IPS DF 6.9 (cell line): ENCODE measurements at places on chromosomes 1 and 21.

DNA sequence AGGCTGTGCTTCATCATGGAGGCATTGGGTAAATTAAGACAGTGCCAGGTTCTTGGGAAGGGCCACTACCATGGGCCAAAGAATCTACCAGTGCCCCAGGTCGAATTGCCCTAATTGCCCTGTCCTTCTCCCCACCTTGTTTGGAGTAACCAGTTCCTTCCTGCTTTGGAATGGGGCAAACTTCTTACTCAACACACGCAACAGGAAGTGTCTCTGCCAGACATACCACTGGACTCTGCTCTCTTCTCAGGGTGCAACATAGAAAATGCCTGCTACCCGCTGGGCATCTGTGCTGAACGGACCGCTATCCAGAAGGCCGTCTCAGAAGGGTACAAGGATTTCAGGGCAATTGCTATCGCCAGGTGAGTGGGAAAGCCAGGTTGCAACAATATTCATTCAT, 15.8 kb downstream of the CDA start:
- no peak overlapping the region for H3K27ac ChIP-seq
- no peaks in the 10 kb centered on the region for H3K4me1 ChIP-seq
- no peaks in the 10 kb centered on the region for H3K27me3 ChIP-seq
- H3K4me3 ChIP-seq = no peak overlapping the region
- no peaks in the 10 kb centered on the region for H3K36me3 ChIP-seq
- no peak for DNase-seq

GRCh38 chr1:111690306-111690617, 48.9 kb downstream of the INKA2 start:
- no peaks in the 10 kb centered on the region for H3K36me3 ChIP-seq
- no peaks in the 10 kb centered on the region for H3K27me3 ChIP-seq
- H3K4me1 ChIP-seq = no peaks in the 10 kb centered on the region
- no peak overlapping the region for H3K27ac ChIP-seq

- H3K27ac ChIP-seq = no peak within 1 kb of the TSS
- no peaks in the 10 kb centered on the region for H3K27me3 ChIP-seq
- DNase-seq = peak; percentile 39
- H3K36me3 ChIP-seq = no peaks in the 10 kb centered on the region
Observed at GRCh38 chr1:101996825-101997465, at the start of gene OLFM3. Gene OLFM3, minus strand, starts transcription at chr1:101996926.

GRCh38 chr1:220528679-220529501, 954 bp downstream of the MARK1 start:
- no peak for DNase-seq
- no peaks in the 10 kb centered on the region; the same call in 1 of the 2 replicates for H3K4me1 ChIP-seq
- no peaks in the 10 kb centered on the region for H3K36me3 ChIP-seq
- peak overlapping the region; percentile 80 for H3K4me3 ChIP-seq
- H3K27me3 ChIP-seq = no peaks in the 10 kb centered on the region

- no peak overlapping the region for H3K4me3 ChIP-seq
- H3K4me1 ChIP-seq = no peaks in the 10 kb centered on the region; the same call in 1 of the 2 replicates
- H3K27ac ChIP-seq = no peak overlapping the region
- no peak for DNase-seq
- H3K27me3 ChIP-seq = no peaks in the 10 kb centered on the region
- no peaks in the 10 kb centered on the region for H3K36me3 ChIP-seq
Observed at GRCh38 chr1:157173900-157174410, 35.8 kb upstream of the ETV3 start.

DNA sequence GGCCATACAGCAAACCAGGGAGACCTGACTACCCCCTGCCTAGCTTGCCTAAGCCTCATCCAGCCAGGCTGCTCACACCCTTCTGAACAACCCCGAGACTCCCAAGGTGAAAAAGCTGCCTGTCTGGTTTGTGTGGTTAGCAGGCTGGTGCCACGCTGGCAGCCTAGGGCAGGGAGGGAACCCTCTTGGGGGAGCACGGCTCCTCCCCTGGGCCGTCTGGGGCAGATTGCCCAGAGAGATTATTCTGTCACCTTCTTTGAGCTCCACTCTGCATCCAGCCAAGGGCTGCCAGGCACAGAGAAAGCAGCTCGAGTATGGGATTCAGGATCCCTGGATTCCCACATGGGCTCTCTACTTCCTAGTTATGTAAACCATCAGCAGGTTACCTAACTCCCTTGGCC, 27.5 kb upstream of the TCEA3 start:
- no peaks in the 10 kb centered on the region for H3K27me3 ChIP-seq
- DNase-seq = no peak
- no peaks in the 10 kb centered on the region for H3K4me1 ChIP-seq
- H3K36me3 ChIP-seq = peaks cover 4% of the 10 kb centered on the region

GRCh38 chr1:113605146-113605545, 154.1 kb downstream of the PHTF1 start:
- no peak for DNase-seq
- H3K27ac ChIP-seq = no peak overlapping the region
- no peaks in the 10 kb centered on the region for H3K27me3 ChIP-seq
- H3K4me1 ChIP-seq = no peaks in the 10 kb centered on the region
- no peaks in the 10 kb centered on the region for H3K36me3 ChIP-seq

DNA sequence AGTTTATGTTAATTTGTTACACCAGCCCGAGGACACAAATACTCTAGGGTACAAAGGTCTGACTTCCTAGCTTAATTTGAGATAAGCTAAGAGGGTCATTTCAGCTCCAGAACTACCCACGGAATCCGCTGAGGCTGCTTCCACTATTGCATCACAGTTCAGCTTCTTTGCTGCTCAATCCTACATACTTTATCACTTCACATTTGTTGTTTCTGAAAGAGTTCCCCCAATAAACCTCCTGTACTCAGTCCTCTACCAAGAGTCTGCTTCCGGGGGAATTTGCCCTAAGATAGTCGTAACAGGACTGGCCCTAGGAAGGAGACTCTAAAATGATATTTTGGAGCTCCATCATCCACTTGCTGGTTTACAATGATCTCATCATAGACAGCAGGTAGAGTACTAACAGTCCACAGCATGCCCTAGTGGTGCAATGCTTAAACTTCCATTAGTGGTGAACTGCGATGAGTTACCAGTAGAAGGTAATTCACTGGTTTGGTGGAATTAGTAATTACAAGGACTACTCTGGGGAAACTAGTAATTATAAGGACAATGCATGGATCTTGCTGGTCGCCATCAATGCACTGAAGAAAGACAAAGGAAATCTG, 229.3 kb downstream of the USH2A start:
- H3K36me3 ChIP-seq = no peaks in the 10 kb centered on the region
- no peak for DNase-seq
- H3K4me3 ChIP-seq = no peak overlapping the region
- H3K27ac ChIP-seq = no peak overlapping the region
- no peaks in the 10 kb centered on the region for H3K27me3 ChIP-seq
- H3K4me1 ChIP-seq = no peaks in the 10 kb centered on the region

- no peaks in the 10 kb centered on the region for H3K36me3 ChIP-seq
- no peaks in the 10 kb centered on the region for H3K27me3 ChIP-seq
- DNase-seq = no peak
- H3K4me1 ChIP-seq = no peaks in the 10 kb centered on the region
- no peak overlapping the region for H3K27ac ChIP-seq
Observed at GRCh38 chr21:45844181-45844580, 137.4 kb upstream of the COL6A1 start.

DNA sequence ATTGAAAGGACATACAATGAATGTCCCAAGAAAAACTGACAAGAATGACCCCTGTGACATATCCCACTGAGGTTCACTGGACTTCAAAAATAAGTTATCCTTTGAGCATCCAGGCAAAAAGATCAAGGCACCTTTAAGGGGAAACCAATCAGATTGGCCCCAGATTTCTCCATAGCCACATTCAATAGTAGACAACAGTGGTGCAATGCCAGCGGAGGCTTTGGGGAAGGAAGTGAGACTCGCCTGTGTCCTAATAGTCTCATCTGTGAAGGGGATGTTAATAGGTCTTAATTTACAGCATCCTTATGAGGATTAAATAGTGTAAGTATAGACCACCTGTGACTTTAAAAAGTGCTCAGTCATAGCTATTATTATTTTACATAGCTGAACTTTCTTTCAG, 21.5 kb downstream of the RPL5 start:
- H3K4me1 ChIP-seq = no peaks in the 10 kb centered on the region
- no peaks in the 10 kb centered on the region for H3K36me3 ChIP-seq
- H3K27ac ChIP-seq = no peak overlapping the region
- no peak overlapping the region for H3K4me3 ChIP-seq
- no peak for DNase-seq

- no peak for DNase-seq
- no peaks in the 10 kb centered on the region for H3K36me3 ChIP-seq
- H3K4me1 ChIP-seq = no peaks in the 10 kb centered on the region
- H3K27me3 ChIP-seq = no peaks in the 10 kb centered on the region
- no peak overlapping the region for H3K27ac ChIP-seq
Observed at GRCh38 chr1:198534548-198535418, 5.7 kb downstream of the ATP6V1G3 start.

- H3K36me3 ChIP-seq = no peaks in the 10 kb centered on the region
- no peak overlapping the region for H3K27ac ChIP-seq
- H3K4me3 ChIP-seq = no peak overlapping the region
- no peaks in the 10 kb centered on the region for H3K4me1 ChIP-seq
- DNase-seq = no peak
Observed at GRCh38 chr1:163094589-163094988, 25.4 kb downstream of the RGS4 start.

- H3K36me3 ChIP-seq = no peaks in the 10 kb centered on the region
- no peak for DNase-seq
- H3K4me3 ChIP-seq = no peak overlapping the region
- H3K27me3 ChIP-seq = no peaks in the 10 kb centered on the region
- no peak overlapping the region for H3K27ac ChIP-seq
Observed at GRCh38 chr1:208100906-208101305, 143.3 kb downstream of the PLXNA2 start.

DNA sequence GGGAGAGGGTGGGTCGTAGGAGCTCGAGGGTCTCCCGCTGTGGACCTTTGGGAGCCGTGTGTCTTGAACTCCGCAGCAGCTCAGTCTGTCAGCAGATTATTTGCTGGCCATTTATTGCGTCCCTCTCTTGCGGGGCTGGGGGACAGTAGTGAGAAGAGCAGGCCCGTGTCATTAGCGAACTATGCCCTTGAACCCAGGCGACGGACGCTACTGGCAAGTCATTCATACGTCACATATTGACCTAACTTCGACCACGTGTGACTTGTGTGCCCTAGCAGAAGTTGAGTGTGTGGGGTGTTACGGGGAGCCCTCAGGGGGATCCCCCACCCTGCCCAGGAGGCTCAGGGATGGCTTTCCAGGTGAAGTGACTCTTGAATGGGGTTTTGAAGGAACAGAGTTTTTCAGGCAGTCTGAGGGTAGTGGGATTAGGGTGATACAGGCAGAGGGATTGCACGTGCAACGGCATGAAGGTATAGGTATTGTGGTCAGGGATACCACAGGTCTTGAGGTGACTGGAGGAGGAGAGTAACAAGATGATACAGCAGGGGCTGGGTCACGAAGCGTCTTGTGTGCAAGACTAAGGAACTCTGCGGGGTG, 13.0 kb downstream of the RCC1 start:
- no peaks in the 10 kb centered on the region for H3K27me3 ChIP-seq
- peaks cover 11% of the 10 kb centered on the region for H3K4me1 ChIP-seq
